ENCODE measurements at places on chromosomes 1 and 21. TPM values are rescaled to one million over a fixed set of nuclear protein-coding genes. Genes with fewer than 3 reads are reported as not detected.

GRCh38 chr1:61898658-61899057 is 156.4 kb downstream of the PATJ start:
- no peak for DNase-seq

- no peak for DNase-seq
Observed at GRCh38 chr21:18318156-18318555, 73.5 kb downstream of the CHODL start.

GRCh38 chr1:184753608-184754475 is 816 bp downstream of the EDEM3 start:
- DNase-seq: peak; percentile 23

- no peak for DNase-seq
Observed at GRCh38 chr1:9751971-9752370, 71.8 kb downstream of the CLSTN1 start.

The SPRR1B gene
- total RNA-seq: not detected

GRCh38 chr1:30190511-30191153 is 532.8 kb downstream of the MATN1 start:
- no peak for DNase-seq

The CCDC190 gene
- not detected for total RNA-seq

DNA sequence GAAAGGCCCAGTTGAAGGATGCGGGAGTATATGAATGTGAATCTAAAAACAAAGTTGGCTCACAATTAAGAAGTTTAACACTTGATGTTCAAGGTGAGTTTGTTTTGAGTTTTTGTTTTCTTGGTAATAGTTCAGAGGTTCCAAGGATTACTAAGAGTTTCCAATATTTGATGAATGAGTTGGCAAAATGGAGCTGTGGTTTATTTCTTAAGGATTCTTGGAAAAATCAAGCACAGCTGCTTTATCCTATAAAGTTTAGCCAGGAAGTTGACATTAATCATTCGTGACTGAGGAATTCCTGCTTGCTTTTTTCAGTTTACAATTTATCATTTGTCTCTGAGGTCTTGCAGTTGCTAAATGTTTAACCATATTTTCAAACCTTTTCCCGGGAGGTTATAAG is 15.1 kb downstream of the VCAM1 start:
- no peak for DNase-seq

GRCh38 chr1:159916242-159917051 is 8.9 kb downstream of the TAGLN2 start:
- DNase-seq: peak; percentile 92

- no peak for DNase-seq
Observed at GRCh38 chr1:30794260-30794659, 36.7 kb upstream of the LAPTM5 start.

The IGSF9 gene
- total RNA-seq: not detected

The SMIM11 gene
- total RNA-seq: 21.3 TPM

DNA sequence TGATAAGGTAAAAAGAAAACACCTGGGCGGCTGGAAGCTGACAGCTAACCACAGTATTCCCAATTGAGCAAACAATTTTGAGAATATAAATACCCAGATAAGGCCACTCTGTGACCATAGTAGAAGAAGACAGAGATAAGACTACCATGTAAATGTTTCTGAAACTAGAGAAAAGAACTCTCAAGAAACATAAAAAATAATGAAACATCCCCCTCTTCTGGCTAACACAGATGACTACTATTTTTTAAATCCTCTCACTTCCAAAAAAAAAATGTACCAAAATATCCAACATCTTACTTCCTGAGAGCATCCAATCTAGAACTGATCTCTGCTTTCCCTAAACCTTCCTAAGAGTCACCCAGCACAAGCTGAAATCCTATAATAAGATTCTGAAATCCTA is 125.9 kb downstream of the HFM1 start:
- peak; percentile 30 for DNase-seq

The STXBP3 gene
- 52.1 TPM for total RNA-seq

DNA sequence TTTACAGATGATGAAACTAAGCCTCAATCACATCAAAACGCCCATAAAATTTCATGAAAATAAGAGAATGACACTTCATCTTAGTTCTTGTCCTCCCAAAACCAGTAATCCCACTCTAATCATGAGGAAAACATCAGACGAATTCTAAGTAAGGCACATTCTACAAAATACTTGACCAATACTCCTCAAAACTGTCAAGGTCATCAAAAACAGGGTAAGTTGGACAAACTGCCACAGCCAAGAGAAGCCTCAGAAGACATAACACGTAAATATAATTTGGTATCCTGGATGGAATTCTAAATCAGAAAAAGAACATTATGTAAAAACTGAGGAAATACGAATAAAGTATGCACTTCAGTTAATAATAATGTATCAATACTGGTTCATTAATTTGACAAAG is 128.2 kb downstream of the DPYD start:
- DNase-seq: no peak

GRCh38 chr1:160058087-160058486 is 11.9 kb downstream of the KCNJ10 start:
- DNase-seq: no peak

DNA sequence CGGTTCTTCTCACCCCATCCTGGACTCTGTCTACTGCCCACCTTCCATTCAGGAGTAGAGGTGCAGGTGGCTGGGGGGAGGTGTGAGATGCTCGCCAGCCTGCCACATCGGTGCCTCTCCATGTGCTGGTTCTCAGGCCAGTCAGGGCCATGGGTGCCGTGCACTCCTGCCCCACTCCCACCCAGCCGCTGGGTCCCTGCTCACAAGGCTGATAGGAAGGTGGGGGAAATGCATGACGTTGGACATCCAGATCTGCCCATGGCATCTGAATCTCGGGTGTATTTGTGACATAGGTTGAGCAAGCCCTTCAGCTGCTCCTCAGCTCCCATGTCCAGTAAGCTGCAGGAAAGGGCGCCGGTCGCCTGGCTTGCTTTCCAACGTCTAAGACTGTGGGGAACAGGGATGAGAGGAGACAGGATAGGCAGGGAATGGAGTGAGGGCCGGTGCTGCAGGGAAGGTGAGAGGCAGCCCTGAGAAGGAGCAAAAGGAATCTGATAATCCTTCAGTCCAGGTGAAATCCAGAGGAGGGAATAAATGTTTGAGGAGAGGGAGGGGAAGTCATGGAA is 11.8 kb downstream of the S100A7A start:
- no peak for DNase-seq

DNA sequence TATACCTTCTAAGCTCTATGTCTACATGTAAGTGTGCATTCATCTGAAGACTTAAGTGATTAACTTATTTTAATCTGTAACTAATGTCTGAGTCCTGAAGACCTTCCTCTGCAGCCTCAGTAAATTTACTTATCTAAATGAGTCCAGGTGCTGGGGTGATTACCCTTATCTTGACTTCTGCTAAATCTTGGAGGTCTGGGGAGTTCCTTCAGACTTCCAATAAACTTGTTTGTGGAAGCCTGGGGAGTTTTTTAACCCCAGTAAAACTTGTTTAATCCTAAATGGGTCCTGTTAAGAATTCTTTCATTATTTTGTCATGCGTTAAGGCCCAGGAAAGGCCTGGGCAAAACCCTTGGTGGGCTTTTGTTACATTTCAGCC is 37.0 kb downstream of the RSPH1 start:
- no peak for DNase-seq

The HEYL gene
- total RNA-seq: 0.77 TPM

DNA sequence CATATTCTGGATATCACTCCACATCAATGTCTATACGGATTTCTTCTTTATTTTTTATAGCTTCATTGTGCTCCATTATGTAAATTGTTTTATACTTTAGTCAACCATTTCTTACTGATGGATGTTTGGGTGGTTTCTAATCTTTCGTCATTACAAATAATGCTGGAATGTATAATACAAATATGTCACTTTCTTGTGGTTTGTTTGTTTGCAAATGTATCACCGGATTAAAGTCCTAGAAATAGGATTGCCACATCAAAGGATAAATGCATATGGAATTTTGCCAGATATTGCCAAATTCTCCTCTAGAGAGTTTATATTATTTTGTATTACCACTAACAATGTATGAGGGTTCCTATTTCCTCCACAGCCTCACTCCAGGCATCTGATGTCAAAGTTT is 48.7 kb upstream of the PRDM2 start:
- DNase-seq: peak; percentile 8

The ATP1A2 gene
- 0.12 TPM for total RNA-seq

- no peak for DNase-seq
Observed at GRCh38 chr1:229164348-229164747, 106.6 kb upstream of the RAB4A start.

All from NCI-H460 (cell line).